ENCODE measurements at places on chromosomes 2 and 18.

DNA sequence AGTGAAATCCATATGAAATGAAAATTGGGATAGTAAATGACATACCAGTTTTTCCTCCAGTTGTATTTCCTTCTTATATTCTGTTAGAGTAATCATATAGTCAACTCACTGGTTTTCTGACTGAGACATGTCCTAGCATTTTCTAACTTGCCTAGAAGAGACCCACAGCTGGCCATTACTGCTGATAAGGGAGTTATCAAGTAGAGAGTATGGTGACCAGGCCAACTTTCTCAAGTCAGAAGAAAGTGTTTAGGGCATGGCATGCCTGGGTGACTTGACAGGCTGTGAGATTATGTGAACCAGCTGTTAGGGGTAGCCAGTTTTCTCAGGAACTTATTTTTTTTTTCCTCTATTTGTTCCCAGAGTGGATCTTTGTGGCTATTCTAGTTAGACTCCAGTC is 81.2 kb downstream of the GPD2 start:
- DNase-seq, result no peak

- DNase-seq, result no peak
Measured at GRCh38 chr2:234483568-234484251, 13.2 kb downstream of the ARL4C start.

DNA sequence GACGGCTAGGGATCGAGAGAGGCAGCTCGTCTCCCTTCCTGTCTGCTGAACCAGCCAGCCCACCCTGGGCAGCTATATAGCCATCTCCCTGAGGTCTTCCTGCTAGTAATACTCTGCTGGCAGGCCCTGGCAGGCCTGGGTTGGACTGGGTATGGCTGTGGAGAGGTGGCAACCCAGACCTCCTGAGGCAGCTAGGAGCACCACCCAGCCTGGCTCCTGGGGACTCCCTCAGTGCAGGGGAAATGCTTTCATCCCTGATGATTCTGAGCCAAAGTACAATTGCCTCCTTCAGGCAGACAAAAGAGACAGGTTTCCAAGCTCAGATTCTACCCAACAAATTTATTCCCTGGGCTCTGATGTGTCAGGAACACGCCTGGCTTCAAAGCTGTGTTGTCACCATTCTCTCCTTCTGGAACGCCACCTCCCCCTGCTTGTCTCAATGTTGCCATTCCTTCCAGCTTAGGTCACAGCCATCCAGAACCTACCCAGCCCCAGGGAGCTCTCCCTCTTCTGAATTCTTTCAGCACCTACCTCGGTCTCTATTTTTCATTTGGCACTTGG is 4.7 kb upstream of the DNAJB2 start:
- no peak for DNase-seq

DNA sequence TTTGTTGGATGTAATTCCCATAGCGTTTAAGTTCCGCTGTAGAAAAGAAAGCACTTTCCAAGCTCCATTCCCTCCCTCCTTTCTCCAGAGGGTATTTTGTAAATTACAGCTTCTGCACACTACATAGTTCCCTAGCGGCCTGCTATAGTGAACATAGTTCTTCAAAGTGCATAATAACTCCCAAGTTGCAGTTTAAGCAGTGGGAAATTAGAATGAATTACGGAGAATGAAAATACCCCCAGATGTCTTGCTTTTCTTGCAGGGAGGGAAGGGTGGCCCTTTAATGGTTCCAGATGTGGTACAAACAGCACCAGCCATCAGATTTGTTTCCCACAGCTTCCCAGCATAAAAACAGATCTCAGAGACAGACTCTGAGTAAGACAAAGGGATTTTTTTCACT is 893.9 kb downstream of the SUCLG1 start:
- no peak for DNase-seq

DNA sequence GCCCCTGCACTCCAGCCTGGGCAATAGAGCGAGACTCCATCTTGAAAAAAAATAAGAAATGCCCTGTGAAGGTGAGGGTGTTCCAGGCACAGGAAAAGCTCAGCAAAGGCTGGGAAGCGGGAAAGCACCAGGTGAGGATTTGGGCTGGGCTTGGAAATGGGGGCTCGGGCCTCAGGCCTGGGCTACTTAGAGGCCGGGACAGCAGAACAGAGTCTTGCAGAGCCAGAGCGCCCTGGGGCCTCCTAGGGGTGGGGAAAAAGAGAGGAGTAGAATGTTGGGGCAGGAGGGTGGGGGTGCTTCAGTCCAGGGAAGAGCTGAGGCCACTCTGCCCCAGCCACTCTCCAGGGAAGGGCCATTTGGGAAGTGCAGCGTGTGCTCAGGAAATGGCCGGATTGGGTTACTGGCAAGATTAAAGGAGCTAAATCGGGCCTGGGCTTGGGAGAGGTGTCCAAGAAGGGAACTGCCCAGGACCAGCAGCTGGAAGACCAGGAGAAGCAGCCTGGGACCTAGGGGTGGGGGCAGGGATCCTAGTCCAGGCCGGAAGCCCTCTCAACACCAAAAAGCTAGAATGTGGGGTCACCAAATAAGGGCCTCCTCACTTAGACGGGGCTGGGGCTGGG is 13.8 kb upstream of the DES start:
- no peak for DNase-seq

- DNase-seq, result peak; percentile 65
Measured at GRCh38 chr2:100321866-100322820, at the start of gene LONRF2. TSS of gene LONRF2 (minus strand) at chr2:100322501. CDS start at chr2:100322093, 408 bp downstream.

All from right forelimb (tissue), 1 donor.